IMR-90 (cell line): ENCODE measurements at places on chromosomes 7 and 10.

- H3K27me3 ChIP-seq = peaks cover 10% of the 10 kb centered on the region
- no peak overlapping the region for H3K4me3 ChIP-seq
- DNase-seq = no peak
These were observed 70.2 kb downstream of the ARMC3 start for GRCh38 chr10:22998091-22998490.

DNA sequence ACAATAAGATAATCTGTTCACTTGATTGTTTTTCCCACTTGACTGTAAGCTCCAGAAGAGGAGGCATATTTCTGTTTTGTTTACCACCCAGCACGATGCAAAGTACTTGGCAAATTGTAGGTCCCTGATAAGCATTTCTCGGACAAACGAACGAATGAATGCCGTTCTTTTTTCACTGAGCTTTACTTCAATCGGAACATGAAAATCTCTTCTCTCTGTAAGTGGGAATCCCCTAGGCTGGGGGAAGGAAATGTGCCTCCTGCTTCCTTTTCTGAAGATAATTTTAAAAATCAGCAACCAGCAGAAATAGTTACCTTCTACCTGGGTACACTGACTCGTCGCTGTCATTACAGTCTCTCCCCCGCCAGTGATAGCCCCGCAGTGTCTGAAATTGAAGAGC lies 102.9 kb downstream of the AOAH start:
- no peak for DNase-seq
- H3K4me1 ChIP-seq = no peaks in the 10 kb centered on the region
- no peak overlapping the region for H3K27ac ChIP-seq
- no peaks in the 10 kb centered on the region for H3K36me3 ChIP-seq
- peaks cover 16% of the 10 kb centered on the region for H3K27me3 ChIP-seq

DNA sequence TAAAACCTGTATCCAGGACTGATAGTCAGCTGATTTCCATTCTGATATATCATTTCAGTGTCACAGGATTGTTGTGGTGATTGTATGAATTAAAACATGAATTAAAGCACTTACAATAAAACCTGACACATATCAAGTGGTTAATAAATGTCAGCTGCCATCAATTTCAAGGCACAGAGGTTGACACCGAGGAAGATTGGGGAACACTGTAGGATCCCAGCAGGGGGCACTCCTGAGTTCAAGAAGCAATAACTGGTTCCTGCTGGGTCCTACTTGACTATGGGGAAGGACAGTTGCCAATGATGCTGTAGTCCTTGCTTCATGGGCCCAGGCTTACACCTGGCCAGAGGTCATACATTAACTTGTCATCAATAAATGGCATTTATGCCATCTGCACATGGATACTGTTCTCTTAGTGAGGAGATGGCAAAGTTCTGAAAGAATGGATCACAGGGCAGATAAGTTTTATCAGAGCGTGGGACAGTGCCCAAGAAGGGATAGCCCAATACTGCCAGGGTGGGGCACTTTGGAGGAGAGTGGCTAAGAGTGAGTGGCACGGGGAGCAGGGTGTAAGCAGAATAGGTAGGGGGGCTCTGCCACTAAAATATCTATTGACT lies 24.1 kb downstream of the FZD1 start:
- no peak overlapping the region for H3K4me3 ChIP-seq
- H3K27me3 ChIP-seq = peaks cover 5% of the 10 kb centered on the region
- H3K27ac ChIP-seq = no peak overlapping the region
- no peak for DNase-seq

- H3K36me3 ChIP-seq = no peaks in the 10 kb centered on the region
- no peak overlapping the region for H3K4me3 ChIP-seq
- H3K27me3 ChIP-seq = peaks cover 2% of the 10 kb centered on the region; the same call in 1 of the 2 replicates
These were observed 307.7 kb upstream of the NFE2L3 start for GRCh38 chr7:25844102-25844870.

DNA sequence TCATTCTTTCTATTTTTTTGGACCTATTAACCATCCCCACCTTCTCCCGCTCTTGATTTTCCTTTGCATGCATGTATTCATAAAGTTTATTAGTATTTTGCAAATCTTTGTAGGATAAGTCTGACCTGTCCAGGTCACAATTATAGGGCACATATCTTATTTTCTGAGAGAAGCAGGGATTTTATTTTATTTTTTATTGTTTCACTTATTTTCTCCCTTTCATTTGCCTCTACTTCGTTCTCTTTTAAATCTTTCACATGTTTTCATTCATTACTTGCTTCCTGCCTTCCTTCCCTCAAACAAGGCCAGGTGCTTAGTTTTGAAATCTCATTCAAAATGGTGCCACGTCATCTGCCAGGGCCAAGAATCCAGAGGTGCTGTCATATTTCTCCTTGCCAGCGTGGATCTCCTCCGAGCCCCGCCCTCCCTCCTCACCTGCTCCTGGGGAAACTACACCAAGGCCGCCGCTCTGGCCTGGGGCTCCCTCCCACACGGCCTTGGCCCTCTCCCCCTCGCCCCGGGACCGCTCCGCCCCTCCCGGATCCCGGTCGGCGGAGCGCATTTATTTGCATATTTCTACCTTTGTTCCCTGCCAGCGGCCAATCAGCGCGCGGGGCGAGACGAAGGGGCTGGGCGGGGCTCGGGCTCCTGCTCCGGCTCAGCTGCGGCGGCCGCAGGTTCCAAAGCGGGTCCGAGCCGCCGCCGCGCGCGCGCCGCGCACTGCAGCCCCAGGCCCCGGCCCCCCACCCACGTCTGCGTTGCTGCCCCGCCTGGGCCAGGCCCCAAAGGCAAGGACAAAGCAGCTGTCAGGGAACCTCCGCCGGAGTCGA lies at the start of gene TSPAN13:
TSS of gene TSPAN13 (plus strand) at position 654 of the 830 bp plus-strand sequence. CDS start 213 bp downstream, outside the sequence.
- no peaks in the 10 kb centered on the region for H3K4me1 ChIP-seq
- peak; percentile 25 for DNase-seq
- H3K27me3 ChIP-seq = no peaks in the 10 kb centered on the region
- H3K27ac ChIP-seq = no peak within 1 kb of the TSS; the same call in 1 of the 2 replicates

- H3K4me3 ChIP-seq = no peak overlapping the region
- no peaks in the 10 kb centered on the region for H3K36me3 ChIP-seq
- no peaks in the 10 kb centered on the region; the same call in 1 of the 2 replicates for H3K4me1 ChIP-seq
These were observed 12.1 kb downstream of the TFR2 start for GRCh38 chr7:100629117-100629716.

GRCh38 chr10:52410916-52411315 lies 96.8 kb downstream of the DKK1 start:
- H3K27me3 ChIP-seq = no peaks in the 10 kb centered on the region
- H3K27ac ChIP-seq = no peak overlapping the region
- H3K4me1 ChIP-seq = no peaks in the 10 kb centered on the region
- no peaks in the 10 kb centered on the region for H3K36me3 ChIP-seq
- H3K4me3 ChIP-seq = no peak overlapping the region

DNA sequence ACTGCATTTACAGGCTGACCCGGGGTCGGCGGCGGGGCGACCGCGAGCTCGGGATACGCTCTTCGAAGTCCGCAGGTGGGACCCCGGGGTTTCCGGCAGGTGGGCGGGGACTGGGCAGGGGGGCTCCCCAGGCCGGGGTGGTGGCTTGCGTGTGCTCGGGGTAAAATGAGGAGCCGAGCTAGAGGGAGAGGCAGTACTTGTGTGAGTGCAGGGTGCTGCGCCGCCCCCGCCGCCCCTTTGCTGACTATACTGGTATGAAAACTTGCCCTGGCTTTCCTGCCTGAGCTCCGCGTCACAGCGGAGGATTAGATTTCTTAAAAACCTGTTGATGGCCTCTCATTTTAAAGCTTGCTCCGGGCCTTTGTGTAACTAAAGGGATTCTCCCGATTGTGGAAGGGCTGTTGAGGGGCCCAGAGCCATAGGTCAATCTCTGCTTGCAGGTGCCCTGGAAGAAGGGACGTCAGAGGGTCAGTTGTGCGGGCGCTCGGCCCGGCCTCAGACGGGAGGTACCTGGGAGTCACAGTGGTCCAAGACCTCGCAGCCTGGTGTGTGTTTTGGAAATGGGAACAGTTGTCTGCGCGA lies 488 bp downstream of the ARMC10 start:
- H3K27ac ChIP-seq = peak overlapping the region; percentile 23
- H3K27me3 ChIP-seq = no peaks in the 10 kb centered on the region
- H3K4me1 ChIP-seq = peaks cover 2% of the 10 kb centered on the region; the same call in 1 of the 2 replicates
- peak overlapping the region; percentile 93 for H3K4me3 ChIP-seq
- H3K36me3 ChIP-seq = no peaks in the 10 kb centered on the region

- H3K27ac ChIP-seq = no peak overlapping the region
- H3K27me3 ChIP-seq = peaks cover 16% of the 10 kb centered on the region
- no peak overlapping the region for H3K4me3 ChIP-seq
- H3K4me1 ChIP-seq = no peaks in the 10 kb centered on the region
These were observed 33.2 kb downstream of the C7orf33 start for GRCh38 chr7:148623586-148624282.

DNA sequence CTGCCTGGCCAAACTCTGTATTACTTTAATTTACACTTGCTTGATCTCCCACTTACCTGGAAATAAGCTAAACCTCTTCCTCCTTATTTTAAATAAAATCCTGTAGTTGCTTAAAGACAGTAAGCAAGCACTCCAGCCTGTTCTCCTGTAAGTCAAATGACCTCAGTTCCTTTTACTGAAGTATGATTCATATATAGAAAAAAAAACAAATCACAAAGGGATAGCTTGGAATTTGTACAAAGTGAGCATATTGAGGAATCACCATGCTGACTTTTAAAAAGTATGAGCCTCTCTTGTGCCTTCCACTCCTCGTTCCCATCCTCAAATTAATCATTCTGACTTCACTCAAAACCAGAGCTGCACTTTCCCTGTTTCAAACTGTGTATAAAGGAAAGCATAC lies 52.0 kb downstream of the C10orf90 start:
- no peaks in the 10 kb centered on the region for H3K27me3 ChIP-seq
- no peaks in the 10 kb centered on the region for H3K36me3 ChIP-seq
- no peak for DNase-seq
- H3K4me3 ChIP-seq = no peak overlapping the region

DNA sequence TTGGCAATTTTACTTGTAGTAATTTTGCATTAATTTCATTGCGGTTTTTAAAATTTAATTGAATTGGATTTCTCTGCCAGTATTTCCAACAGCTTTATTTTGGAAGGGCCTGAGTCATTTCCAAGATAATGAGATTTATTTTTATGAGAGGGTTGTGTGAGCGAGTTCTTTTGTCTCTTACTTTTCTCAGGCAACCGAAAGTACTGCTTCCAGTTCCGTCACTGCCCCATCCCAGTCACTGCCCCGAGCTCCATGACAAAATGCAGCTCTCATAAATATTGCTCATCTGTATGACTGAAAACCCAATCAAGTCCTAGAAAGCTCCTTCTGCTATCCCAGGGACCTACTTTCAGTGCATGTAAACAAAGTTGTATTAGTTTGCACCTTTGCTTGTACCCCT lies 468.4 kb upstream of the SEMA3D start:
- no peaks in the 10 kb centered on the region for H3K27me3 ChIP-seq
- no peaks in the 10 kb centered on the region for H3K4me1 ChIP-seq
- no peaks in the 10 kb centered on the region for H3K36me3 ChIP-seq

DNA sequence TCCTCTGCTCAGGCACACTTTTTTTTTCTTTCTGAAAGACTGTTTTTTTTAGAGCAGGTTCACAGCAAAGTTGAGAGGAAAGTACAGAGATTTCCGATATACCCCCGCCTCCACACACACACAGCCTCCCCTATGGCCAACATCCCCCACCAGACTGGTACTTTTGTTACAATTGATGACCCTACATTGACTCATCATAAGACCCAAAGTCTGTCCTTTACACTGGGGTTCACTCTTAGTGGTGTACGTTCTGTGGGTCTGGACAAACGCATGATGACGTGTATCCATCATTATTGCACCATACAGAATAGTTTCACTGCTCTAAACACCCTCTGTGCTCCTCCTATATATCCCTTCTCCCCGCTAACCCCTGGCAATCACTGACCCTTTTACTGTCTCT lies 107.7 kb downstream of the RBM20 start:
- no peak overlapping the region for H3K27ac ChIP-seq
- no peaks in the 10 kb centered on the region for H3K36me3 ChIP-seq
- peaks cover 8% of the 10 kb centered on the region for H3K27me3 ChIP-seq
- H3K4me3 ChIP-seq = no peak overlapping the region
- no peaks in the 10 kb centered on the region for H3K4me1 ChIP-seq

GRCh38 chr10:99799613-99800012 lies 17.2 kb downstream of the ABCC2 start:
- no peak overlapping the region for H3K4me3 ChIP-seq
- H3K27me3 ChIP-seq = no peaks in the 10 kb centered on the region
- H3K4me1 ChIP-seq = no peaks in the 10 kb centered on the region
- DNase-seq = no peak
- H3K36me3 ChIP-seq = no peaks in the 10 kb centered on the region

- no peaks in the 10 kb centered on the region for H3K27me3 ChIP-seq
- DNase-seq = no peak
- H3K4me3 ChIP-seq = no peak overlapping the region
- no peaks in the 10 kb centered on the region for H3K4me1 ChIP-seq
- no peaks in the 10 kb centered on the region for H3K36me3 ChIP-seq
These were observed 136.9 kb downstream of the SNX10 start for GRCh38 chr7:26428571-26428970.

- no peak overlapping the region for H3K4me3 ChIP-seq
- H3K27me3 ChIP-seq = peaks cover 11% of the 10 kb centered on the region
- no peak overlapping the region for H3K27ac ChIP-seq
- no peak for DNase-seq
These were observed 38.0 kb upstream of the RTKN2 start for GRCh38 chr10:62306663-62307062.

- DNase-seq = no peak
- H3K36me3 ChIP-seq = no peaks in the 10 kb centered on the region
- H3K27me3 ChIP-seq = no peaks in the 10 kb centered on the region
- no peak overlapping the region for H3K27ac ChIP-seq
- H3K4me3 ChIP-seq = no peak overlapping the region
- H3K4me1 ChIP-seq = no peaks in the 10 kb centered on the region
These were observed 673.3 kb downstream of the SDK1 start for GRCh38 chr7:3974329-3974728.

GRCh38 chr10:78599122-78599853 lies 469.5 kb upstream of the ZMIZ1 start:
- H3K4me1 ChIP-seq = no peaks in the 10 kb centered on the region; the same call in 1 of the 2 replicates
- H3K4me3 ChIP-seq = no peak overlapping the region

DNA sequence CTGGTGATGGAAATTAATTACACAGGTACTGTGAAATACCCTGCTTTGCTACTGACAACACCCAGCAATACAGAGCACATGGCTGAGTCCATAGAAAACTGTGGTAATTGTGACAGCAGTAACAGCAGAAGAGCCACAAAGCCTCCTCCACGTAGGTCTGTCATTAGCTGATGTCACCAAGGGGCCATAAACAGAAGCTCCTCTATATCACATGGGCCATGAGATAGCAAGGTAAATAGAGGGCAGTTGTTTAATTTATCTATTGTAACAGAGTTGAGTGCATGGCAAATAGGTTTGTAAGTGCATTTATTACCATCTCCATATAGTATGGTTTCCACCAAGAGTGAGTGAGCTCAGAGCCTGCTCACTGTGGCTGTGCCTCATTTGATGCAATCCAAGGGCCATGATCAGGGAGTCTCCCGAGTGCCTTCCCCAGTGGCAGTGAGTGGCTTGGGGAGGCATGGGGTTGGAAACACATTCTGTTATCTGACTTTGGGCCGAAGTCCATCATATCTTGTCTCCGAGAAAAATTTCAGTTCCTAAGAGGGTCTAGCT lies 281.2 kb downstream of the SKAP2 start:
- no peak overlapping the region for H3K4me3 ChIP-seq
- no peaks in the 10 kb centered on the region for H3K36me3 ChIP-seq
- no peak for DNase-seq
- no peaks in the 10 kb centered on the region; the same call in 1 of the 2 replicates for H3K27me3 ChIP-seq

- H3K27ac ChIP-seq = no peak overlapping the region
- no peaks in the 10 kb centered on the region for H3K27me3 ChIP-seq
- peaks cover 15% of the 10 kb centered on the region for H3K36me3 ChIP-seq
These were observed 85.1 kb upstream of the GTF2I start for GRCh38 chr7:74572301-74572979.

- H3K27ac ChIP-seq = no peak overlapping the region
- no peak overlapping the region for H3K4me3 ChIP-seq
- no peaks in the 10 kb centered on the region for H3K4me1 ChIP-seq
- H3K36me3 ChIP-seq = no peaks in the 10 kb centered on the region
These were observed 145.5 kb upstream of the PDE1C start for GRCh38 chr7:32215697-32216096.

- H3K27ac ChIP-seq = no peak overlapping the region; the same call in 1 of the 2 replicates
- no peaks in the 10 kb centered on the region for H3K36me3 ChIP-seq
- no peak overlapping the region for H3K4me3 ChIP-seq
- peak; percentile 98 for DNase-seq
These were observed 7.8 kb downstream of the TES start for GRCh38 chr7:116218051-116218645.
